ENCODE measurements at places on chromosomes 7 and 10. TPM values are rescaled to one million over a fixed set of nuclear protein-coding genes. Genes with fewer than 3 reads are reported as not detected.

CAMK1D gene
- total RNA-seq = 0.33 TPM

C10orf90 gene
- 74.6 TPM for total RNA-seq

HYCC1 gene
- 208 TPM for total RNA-seq

PRLHR gene
- total RNA-seq = not detected

TEX47 gene
- not detected for total RNA-seq

BCCIP gene
- 63.2 TPM for total RNA-seq

ACSL5 gene
- total RNA-seq = 0.33 TPM

RPEL1 gene
- under 0.01 TPM for total RNA-seq

ARHGEF5 gene
- 1.5 TPM for total RNA-seq

MUC3A gene
- total RNA-seq = not detected

INA gene
- total RNA-seq = not detected

TCAF2 gene
- total RNA-seq = 0.15 TPM

IKZF1 gene
- not detected for total RNA-seq

SFMBT2 gene
- 15.7 TPM for total RNA-seq

NAT16 gene
- not detected for total RNA-seq

Measured in melanocyte of skin (primary cell).